ENCODE measurements at places on chromosomes 5 and 9. TPM values are rescaled to one million over a fixed set of nuclear protein-coding genes. Genes with fewer than 3 reads are reported as not detected.

SAPCD2 gene
- total RNA-seq = 27.8 TPM

OGN gene
- total RNA-seq = not detected

CAVIN4 gene
- total RNA-seq = 2.5 TPM

TMEM252 gene
- not detected for total RNA-seq

TAS2R1 gene
- total RNA-seq = not detected

PCDHGA2 gene
- 1.2 TPM for total RNA-seq

SLC1A3 gene
- 0.44 TPM for total RNA-seq

CSF2 gene
- total RNA-seq = not detected

SPATA31C1 gene
- total RNA-seq = not detected

C9orf50 gene
- not detected for total RNA-seq

ADAMTSL2 gene
- total RNA-seq = not detected

FAM153A gene
- not detected for total RNA-seq

WNT8A gene
- not detected for total RNA-seq

ENTREP1 gene
- 5.0 TPM for total RNA-seq

SURF6 gene
- total RNA-seq = 16.4 TPM
